GM19239 (cell line): ENCODE measurements at places on chromosomes 16 and 17.

- no peak for DNase-seq
These were observed 14.7 kb upstream of the FBXL20 start for GRCh38 chr17:39416141-39416540.

- no peak for DNase-seq
These were observed 30.7 kb upstream of the ICAM2 start for GRCh38 chr17:64051153-64051552.

DNA sequence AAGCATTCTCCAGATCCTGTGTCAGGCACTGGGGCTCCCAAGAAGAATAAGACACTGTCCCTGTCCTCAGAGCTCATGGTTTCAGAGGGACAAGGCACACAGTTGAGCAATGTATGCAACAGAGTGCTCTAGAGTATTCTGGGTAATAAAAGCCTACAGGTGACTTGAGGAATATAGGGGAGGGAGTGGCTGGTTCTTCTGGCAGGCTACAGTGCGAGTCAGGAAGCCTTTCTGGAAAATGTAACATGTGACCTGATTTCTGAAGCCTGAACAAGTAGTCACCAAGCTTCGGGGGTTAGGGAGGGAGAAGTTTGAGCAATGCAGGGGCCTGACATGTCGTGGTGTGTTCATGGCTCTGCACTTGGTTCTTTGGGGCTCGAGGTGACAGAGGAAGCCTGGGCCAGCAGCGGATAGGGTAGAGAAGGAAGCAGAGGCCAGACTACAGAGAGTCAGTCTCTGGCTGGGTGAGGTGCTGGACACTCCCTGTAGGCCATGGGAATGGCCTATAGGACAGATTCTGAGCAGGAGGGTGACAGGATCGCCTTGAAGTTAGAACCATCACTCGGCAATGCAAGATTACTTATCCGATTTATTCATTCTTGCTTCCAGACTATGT, 16.0 kb upstream of the LRRC75A start:
- DNase-seq, result no peak

- DNase-seq, result no peak
These were observed 540 bp upstream of the ACLY start for GRCh38 chr17:41919165-41919817.

GRCh38 chr17:81930142-81931125, 2.9 kb upstream of the MAFG start:
- no peak for DNase-seq

GRCh38 chr17:48238933-48239602, 131.5 kb downstream of the SNX11 start:
- DNase-seq, result no peak

- DNase-seq, result no peak
These were observed 128.0 kb upstream of the CACNG5 start for GRCh38 chr17:66706851-66707450.

DNA sequence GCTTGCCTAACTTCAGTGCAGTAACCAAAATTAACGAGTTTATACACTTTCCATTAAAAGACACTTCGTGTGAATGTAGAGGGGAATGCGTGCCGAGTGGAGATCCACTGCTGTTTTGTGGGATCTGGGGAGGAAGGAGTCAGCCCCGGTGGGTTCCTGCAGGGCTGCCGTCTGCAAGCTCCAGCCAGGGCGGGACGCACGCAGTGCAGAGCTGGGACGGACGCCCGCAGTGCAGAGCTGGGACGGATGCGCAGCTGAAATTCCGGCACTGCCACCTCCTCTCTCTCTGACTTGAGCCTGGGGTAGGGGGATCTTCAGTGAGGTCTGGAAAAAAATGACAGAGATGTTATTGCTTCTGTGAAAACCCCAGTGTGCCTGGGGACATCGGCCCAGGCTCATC, 16.5 kb upstream of the ZC3H18 start:
- DNase-seq, result no peak

- no peak for DNase-seq
These were observed 42.9 kb downstream of the SYT17 start for GRCh38 chr16:19210968-19211367.

DNA sequence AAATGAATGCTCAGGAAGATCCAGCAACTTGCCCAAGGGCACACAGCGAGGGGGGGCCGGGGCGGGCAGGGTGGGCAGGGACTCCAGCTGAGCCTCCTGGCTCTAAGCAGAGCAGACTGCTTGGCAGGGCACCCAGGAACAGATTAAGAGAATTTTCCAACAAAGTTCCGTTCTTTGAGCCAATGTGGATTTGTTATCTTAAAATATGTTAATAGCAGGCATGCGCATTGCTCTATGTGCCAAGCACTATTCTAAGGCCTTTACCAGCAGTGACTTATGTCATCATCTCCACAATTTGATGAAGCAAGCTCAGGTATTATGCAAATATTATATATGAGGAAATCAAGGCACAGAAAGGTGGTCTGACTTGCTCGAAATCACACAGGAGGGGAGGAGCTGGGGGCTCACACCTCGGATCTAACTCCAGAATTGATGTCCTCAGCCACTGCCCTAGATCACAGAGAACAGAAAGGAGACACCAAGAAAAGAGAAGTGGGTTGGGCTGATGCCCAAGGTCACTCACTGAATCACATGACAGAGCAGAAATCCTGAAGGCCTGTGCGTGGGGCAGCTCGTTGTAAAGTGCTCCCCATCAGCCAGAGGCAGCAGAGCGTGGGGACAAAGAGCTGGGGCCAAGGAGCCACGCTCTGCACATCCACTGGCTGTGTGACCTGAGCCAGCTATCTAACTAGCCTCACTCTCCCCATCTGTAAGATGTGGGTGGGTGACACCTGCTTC, 23.2 kb upstream of the MEAK7 start:
- no peak for DNase-seq
